ENCODE measurements at places on chromosomes 3 and 15. TPM values are rescaled to one million over a fixed set of nuclear protein-coding genes. Genes with fewer than 3 reads are reported as not detected.

Gene PLSCR4
- total RNA-seq, result 0.69 TPM

- DNase-seq, result no peak
Observed at GRCh38 chr15:41966414-41966812, 5.9 kb downstream of the EHD4 start.

DNA sequence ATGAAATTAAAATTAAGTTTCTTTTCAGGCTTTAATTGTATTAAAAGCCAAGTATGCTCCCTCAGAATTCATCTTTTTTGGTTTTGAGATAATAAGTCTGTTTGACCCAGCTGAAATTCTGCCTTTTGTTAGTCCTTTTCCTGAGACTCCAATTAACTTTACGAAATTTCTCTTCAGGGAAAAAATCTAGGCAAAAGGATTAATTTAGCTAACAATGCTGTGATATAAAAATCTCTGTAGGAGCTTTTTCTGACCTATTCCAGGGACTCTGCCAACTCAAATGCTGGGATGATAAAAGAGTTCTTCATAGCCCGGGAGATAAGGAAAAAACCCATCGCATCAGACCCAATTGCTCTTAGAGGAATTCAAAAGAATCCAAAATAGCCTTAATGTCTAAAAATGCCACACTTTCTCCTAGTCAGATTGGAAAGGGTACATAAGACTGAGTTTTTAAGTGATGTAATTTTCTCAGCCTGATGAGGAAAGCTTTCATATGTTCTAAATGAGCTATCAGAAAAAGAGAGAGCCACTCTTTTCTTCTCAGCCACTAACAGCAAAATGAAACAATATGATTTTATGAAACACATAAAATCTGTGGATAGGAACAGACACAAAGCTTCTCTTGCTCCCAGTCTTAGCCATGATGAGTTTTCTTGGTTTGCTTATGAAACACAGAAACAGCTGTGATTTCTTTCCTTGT lies 405.1 kb downstream of the ROBO1 start:
- DNase-seq, result no peak

GRCh38 chr3:94794563-94794962 lies 731.7 kb downstream of the NSUN3 start:
- peak; percentile 16 for DNase-seq

GRCh38 chr3:126616931-126617330 lies 38.0 kb downstream of the TXNRD3 start:
- peak; percentile 3 for DNase-seq

- DNase-seq, result no peak
Observed at GRCh38 chr3:46321461-46322104, 32.3 kb upstream of the CCR2 start.

Gene STRA6
- 0.29 TPM for total RNA-seq

- peak; percentile 65 for DNase-seq
Observed at GRCh38 chr15:66758844-66759243, 56.8 kb downstream of the SMAD6 start.

GRCh38 chr3:191120447-191121298 lies 78.4 kb upstream of the OSTN start:
- DNase-seq, result peak; percentile 13

GRCh38 chr15:60589728-60590127 lies 110.8 kb upstream of the ICE2 start:
- no peak for DNase-seq

Gene AMOTL2
- 96.0 TPM for total RNA-seq

- no peak for DNase-seq
Observed at GRCh38 chr3:126202276-126202675, 21.9 kb upstream of the ALDH1L1 start.

GRCh38 chr3:124246949-124247348 lies 255.0 kb upstream of the ROPN1 start:
- DNase-seq, result peak; percentile 62

DNA sequence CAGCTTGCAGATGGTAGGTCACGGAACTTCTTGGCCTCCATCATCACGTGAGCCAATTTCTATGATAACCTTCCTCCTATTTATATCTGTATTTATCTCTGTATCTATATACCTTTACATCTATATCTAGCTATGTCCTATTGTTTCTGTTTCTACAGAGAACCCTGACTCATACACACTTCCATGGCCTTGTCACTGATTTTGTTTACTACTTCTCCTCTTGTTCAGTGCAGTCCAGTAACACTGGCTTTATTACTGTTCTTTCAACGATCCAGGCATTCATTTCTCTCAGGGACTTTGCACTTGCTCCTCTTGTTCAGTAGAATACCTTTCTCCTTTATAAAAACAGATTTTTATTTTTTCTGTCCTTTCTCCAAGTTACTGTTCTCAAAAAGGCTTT lies 937.0 kb upstream of the ALCAM start:
- no peak for DNase-seq

- peak; percentile 10 for DNase-seq
Observed at GRCh38 chr3:34256021-34256420, 457.6 kb downstream of the PDCD6IP start.

Gene CLDN11
- total RNA-seq, result 32.0 TPM

- DNase-seq, result peak; percentile 93
Observed at GRCh38 chr3:58526515-58526957, 10.5 kb downstream of the ACOX2 start.

DNA sequence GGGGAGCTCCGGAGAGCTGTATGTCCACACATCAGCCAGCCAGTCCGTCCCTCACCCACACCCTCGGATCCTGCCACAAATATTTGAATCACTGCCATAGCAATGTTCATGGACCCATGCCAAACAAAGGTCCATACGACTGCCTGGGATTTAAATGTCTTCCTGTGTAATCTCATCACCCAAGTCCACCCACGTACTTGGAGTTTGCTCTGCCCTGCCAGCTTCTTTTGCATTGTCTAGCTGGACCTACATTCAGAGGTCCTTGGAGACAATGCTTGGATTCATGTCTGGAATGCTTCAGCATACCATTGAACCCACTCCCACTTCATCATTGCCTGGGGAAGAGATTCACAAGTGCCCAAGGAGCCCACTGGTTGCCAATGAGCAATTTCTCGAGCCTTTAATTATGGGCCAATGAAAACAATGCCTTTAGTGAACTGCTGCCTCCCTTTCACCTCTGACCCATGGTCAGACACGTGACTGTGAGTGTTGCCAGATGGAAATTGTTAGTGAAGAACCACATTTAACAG lies 90.4 kb upstream of the PHLDB2 start:
- peak; percentile 97 for DNase-seq

Gene A4GNT
- not detected for total RNA-seq

Data from PC-3 (cell line).